Activated CD4-positive, alpha-beta T cell treated with anti-CD3 and anti-CD28 coated beads, Interleukin-2, amount 50 U/mL, for 48 hours (primary cell): ENCODE measurements at places on chromosomes 2 and 18.

DNA sequence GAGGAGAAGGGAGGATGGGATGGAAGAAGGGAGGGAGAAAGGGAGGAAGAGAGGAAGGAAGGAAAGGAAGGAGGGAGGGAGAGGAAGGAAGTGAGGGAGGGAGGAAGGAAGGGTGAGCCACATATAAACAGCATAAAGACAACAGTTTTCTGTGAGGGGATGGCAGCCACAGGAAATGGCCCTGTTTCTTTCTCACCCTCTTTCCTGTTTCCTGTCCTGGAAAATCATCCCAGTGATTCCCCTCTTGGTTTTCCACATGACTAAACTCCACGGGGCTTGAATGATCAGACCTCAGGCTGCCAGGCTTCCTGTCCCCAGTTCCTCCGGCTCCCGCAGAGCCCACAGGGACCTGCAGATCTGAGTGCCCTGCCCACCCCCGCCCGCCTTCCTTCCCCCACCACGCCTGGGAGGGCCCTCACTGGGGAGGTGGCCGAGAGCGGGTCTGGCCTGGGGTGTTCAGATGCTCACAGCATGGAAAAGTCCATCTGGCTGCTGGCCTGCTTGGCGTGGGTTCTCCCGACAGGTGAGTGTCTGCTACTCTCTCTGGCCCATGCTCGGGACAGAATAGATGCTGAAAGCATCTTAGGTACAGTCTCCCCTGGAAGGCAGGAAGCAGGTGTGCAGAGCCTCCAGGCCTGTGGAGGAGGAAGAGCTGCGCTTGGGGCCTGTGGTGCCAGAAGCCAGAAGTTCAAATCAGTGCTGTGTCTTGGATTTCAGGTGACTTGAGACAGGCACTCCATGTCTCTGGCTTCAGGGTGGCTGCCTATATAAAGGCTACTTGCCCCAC is at the start of gene SIGLEC15:
Gene SIGLEC15 (plus strand): TSS at position 418 of the 787 bp plus-strand sequence. CDS start 54 bp downstream, at position 472.
- no peak for DNase-seq

- no peak for DNase-seq
Measured at GRCh38 chr2:216490061-216490460, 8.6 kb upstream of the RPL37A start.

GRCh38 chr2:226981791-226982326 is 146.0 kb downstream of the RHBDD1 start:
- no peak for DNase-seq

DNA sequence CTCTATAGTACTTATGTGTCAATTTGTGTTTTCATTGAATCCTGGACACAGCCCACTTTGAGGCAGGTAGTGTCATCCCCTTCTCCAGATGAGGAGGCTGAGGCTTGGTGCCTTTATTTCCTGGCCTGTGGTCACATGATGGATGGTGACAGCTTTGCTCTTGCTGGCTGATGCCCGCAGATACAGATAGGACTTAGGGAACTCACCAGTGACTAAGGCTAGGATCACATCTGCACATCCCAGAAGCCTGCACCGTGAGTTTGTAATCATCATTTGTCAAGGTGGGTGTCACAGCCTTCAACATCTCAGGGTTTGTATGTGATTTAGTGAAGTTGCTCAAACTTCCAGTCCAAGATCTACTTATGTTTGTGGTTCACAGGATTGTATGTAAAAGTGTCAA is 295.1 kb upstream of the RAB12 start:
- no peak for DNase-seq

DNA sequence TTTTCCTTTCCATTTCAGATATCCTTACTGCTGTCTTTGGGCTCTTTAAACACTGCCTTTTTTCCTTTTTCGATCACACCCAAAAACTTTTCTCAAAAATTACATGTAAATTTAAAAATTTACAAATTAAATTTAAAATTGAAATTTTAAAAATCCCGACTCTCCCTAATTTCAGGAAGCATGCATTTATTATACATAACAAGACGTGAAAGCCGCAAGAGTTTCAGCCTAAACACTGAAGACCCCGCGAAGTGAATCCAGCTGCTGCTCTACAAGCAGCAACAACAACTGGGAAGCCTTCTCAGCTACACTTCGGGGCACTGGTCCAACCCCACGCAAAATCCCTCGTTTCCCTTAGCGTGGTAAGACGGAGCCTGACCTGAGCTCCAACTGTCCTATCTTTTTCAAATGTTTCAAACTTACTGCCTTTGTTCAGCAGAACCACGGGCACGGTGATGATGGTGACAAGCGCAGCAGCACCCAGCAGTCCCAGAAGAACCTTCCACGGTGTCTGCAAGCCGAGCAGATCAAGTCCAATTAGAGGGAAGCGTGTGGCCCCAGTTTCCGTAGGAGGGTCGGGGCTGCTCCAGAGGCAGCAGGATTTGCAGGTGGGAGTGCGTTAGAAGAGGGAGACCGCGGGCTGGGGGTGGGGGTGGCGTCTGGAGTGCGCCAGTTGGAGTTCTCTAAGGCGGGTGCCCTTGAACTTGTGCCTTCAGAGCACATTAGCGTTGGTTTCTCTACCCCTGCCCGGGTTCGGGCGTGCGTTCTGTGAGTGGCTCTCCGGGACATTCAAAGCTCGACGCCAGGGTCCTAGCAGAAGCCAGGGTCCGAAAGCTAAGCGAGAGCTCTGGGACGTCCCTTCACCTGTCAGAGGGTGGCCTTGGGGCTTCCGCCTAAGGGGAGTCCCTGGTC is 783 bp downstream of the DPP4 start:
- no peak for DNase-seq

- DNase-seq, result no peak
Measured at GRCh38 chr2:100141906-100142305, 484 bp downstream of the AFF3 start.

GRCh38 chr18:38450876-38451275 is 885.3 kb upstream of the CELF4 start:
- DNase-seq, result no peak

DNA sequence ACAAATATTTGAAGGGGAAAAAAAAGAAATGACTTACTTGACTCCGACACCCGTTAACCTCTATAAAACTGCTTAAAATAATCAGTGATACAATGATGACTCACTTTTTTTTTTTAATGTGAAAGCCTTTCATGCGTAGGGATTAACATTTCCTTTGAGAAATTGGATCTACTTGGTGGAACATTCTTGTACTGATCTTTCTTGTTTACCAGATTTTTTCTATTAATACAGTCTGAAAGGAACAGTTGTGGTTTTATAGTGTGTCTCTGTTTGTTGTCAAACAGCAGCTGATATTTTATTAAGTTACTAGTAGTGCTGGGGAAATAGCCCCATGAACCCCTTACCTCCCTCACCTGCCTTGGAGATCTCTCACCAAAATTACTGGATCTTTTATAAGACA is 40.2 kb upstream of the NEB start:
- no peak for DNase-seq

GRCh38 chr18:75658330-75658729 is 230.8 kb upstream of the SMIM21 start:
- no peak for DNase-seq

DNA sequence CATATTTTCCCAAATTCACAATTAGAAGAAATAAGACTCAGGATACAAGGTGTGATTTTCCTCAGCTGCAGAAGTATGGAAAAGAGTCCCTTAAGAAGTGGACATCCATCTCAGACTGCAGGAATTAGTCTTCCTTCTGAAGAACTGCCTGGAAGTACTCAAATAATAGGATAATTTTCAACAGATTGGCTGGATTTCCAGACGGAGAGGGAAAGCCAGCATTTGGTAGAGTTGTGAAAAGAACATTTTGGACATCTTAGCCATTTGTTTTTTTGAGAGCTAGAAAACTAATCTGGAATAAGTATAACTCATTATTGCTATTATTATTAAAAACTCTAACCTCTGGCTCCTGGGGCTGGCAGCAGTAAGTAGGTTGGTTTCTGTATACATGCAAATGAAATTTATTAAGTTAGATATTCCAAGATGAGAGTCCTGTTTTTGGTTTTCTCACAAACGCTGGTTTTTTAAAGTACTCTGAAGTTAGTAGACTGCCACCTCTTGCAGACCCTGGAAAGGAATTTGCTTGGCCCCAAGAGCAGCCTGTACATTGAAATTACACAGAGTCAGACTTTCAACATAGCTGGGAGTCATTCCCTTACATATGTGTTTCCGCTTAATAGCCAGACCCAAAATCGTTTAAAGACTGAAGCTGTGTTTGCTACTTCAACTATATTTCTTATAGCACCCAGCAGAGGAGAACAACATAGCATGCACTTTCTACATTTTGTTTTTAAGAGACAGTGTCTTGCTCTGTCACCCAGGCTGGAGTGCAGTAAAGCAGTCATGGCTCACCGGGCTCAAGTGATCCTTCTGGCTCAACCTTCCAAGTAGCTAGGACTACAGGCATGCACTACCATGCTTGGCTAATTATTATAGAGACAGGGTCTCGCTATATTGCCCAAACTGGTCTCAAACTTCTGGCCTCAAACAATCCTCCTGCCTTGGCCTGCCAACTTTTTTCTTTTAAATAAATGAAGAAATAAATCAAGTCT is 142.4 kb downstream of the THADA start:
- no peak for DNase-seq

GRCh38 chr2:46632349-46632748 is 153.0 kb downstream of the TMEM247 start:
- DNase-seq, result no peak

- DNase-seq, result no peak
Measured at GRCh38 chr2:240166761-240167587, 26.5 kb upstream of the OTOS start.

DNA sequence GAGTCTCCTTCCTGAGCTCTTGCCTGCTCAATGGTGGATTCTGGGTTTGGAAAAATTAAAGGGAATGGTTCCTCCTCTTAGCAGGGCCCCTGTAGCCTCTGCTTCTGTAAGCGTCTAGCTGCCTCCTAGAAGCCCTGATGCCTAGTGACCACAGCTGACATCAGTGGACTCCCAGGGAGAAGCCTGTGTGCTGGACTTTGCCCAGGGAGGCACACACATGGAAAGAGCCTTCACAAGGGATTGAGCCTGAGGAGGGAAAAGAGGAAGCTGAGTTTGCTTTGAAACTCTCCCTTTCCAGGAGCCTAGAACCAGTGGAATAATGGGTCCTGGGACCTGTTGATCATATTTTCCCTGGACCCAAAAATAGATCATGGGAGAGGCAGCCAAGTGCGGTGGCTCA is 1.4 kb upstream of the CFAP65 start:
- no peak for DNase-seq

DNA sequence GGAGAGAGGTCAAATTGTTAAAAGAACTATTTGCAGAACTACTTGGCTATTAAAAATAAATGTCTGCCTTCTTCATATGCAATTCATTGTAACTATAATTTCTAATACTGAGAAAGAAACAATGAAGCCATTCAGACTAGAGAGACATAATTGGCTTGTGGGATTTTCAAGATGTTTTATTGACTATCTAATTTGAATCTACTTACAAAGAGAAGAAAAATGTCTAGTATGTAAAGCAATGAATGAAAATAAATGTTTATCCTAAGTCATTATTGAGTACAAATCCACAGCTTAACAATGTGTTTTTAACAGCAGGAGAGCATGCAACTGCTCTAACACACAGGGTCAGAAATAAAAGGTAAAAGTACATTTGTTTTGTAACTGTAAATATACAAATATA is 19.2 kb downstream of the RMP24 start:
- DNase-seq, result no peak

DNA sequence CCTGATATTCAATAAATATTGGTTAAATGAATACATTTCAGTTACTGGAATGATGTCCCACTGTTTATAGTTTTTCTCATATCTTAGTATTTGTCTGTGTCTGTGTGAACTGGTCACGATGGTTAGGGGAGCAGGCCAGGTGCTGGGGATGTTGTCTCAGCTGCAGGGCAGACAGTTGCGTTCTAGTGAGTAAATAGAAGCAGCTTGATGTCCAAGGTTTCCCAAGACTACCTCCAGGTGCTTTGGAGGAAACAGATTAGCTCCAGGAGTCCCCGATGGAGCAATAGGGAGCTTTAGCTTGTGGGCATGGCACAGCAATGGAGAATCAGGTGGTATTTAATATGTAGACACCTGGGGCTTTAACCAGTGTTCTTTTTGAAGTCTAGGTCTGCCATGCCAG is 75.5 kb downstream of the GULP1 start:
- no peak for DNase-seq

GRCh38 chr2:137957033-137957432 is 7.2 kb upstream of the HNMT start:
- no peak for DNase-seq

DNA sequence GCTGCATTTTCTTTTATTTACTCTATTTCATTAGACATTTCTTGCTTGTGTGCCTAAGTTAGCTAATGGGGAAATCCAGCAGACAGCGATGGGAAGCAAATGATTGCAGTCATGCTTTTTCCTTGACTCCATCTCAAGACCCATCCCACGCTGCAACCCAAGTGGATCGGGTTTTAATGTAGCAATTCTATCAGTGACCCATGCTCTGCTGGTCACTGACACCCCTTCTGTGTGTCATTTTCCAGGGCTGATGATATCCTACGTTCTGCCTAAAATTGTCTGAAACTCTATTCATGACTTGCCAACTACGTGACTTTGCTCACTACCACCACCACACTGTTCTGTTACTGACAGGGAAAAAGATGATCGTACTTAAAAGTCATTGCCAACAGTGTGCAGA is 129.8 kb downstream of the CCBE1 start:
- no peak for DNase-seq

- DNase-seq, result no peak
Measured at GRCh38 chr2:212387146-212387545, 151.5 kb downstream of the ERBB4 start.

DNA sequence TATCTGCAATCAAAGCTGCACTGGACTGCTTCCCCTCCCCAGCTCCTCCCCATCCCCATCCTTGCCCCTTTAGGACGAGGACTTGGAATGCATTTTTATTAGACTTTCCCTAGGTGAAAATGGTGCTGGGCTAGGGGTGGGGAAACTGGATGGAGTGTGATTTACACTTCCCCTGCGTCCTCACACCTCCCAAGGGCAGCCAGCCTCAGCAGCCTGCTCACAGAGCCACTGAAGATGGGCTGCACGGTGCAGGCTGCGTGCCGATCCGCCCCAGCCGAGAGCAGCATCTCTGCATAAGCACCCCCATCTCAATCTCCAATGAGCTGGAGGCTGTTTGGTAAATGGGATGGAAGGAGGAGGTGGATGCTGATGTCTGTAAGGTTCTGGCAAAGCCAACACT is 87.6 kb downstream of the ZBTB7C start:
- DNase-seq, result no peak

GRCh38 chr2:66846887-66847286 is 412.0 kb downstream of the MEIS1 start:
- DNase-seq, result no peak

GRCh38 chr2:174120346-174120745 is 128.0 kb downstream of the OLA1 start:
- peak; percentile 33 for DNase-seq

GRCh38 chr2:23385748-23386338 is 864 bp downstream of the KLHL29 start:
- peak; percentile 26 for DNase-seq

DNA sequence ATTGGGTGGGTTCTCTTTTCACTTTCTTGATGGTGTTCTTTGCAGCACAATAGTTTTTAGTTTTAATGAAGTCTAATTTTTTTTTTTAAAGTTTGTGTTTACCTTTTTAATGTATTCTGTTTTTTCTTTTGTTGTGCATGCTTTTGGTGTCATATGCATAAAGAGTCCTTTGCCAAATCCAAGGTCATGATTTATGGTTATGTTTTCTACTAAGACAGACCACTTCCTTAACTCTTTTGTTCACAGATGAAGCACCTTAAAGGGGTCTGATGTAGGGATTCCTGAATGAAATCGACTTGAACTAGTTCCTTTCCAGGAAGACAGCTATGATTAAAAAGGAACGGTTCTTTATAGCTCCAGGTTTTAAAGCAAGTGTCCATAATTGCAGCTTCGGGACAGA is 23.1 kb downstream of the LPIN1 start:
- no peak for DNase-seq
